Mesenteric fat pad (tissue), 1 donor: ENCODE measurements at places on chromosomes 1 and 21. TPM values are rescaled to one million over a fixed set of nuclear protein-coding genes. Genes with fewer than 3 reads are reported as not detected.

DNA sequence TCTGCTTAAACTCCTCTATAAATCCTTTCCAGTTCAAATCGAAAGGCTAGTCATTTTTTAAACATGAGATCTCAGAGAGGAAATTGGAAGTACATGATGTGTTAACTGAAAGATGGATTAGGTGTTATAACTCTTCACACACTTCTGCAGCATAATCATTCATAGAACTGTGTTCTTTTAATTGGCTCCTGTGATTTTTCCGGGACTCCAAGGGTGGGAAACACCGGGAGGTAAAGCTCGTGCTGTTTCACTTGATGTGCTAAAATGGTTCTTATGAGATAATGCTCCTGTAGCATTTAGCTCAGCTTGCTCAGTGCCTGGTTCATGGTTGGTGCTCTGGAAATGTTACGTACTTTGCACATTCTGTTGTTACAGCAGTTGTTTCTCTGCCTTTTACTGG lies 40.2 kb downstream of the CC2D1B start:
- no peak for DNase-seq

GRCh38 chr1:119617751-119618691 lies 30.0 kb downstream of the ZNF697 start:
- DNase-seq: no peak

DNA sequence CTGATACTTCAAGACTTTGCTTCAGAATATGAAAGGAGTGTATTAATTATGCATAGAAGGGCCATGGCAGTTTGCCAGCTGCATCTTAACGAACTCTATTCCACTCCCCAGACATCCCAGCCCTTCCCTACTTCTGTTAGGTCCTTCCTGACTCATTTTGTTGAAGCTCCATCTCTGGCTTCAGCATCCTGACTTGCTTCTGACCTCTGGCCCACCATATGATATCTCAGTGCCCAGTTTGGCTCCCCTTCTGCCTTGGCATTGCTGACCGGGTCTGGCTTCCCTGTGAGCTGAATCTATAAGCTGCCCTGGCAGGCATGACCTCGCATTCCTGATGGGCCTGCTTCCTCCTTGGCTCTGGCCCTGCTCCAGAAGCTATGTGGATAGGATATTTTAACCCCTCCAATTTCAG lies 27.6 kb upstream of the ARHGAP29 start:
- DNase-seq: no peak

KRTAP22-1 gene
- not detected for total RNA-seq

GRCh38 chr1:198959032-198959431 lies 320.2 kb downstream of the PTPRC start:
- no peak for DNase-seq

SYT2 gene
- total RNA-seq: not detected

E2F2 gene
- 0.29 TPM for total RNA-seq

- DNase-seq: no peak
Measured at GRCh38 chr1:162970021-162970420, 99.1 kb upstream of the RGS4 start.

ZBTB37 gene
- total RNA-seq: 14.5 TPM

- no peak for DNase-seq
Measured at GRCh38 chr1:202292773-202293172, 49.0 kb downstream of the UBE2T start.

SYT14 gene
- not detected for total RNA-seq

GRCh38 chr21:33430858-33431257 lies 27.6 kb downstream of the IFNGR2 start:
- DNase-seq: no peak

- no peak for DNase-seq
Measured at GRCh38 chr1:89615676-89616598, 17.0 kb upstream of the LRRC8C start.

DNA sequence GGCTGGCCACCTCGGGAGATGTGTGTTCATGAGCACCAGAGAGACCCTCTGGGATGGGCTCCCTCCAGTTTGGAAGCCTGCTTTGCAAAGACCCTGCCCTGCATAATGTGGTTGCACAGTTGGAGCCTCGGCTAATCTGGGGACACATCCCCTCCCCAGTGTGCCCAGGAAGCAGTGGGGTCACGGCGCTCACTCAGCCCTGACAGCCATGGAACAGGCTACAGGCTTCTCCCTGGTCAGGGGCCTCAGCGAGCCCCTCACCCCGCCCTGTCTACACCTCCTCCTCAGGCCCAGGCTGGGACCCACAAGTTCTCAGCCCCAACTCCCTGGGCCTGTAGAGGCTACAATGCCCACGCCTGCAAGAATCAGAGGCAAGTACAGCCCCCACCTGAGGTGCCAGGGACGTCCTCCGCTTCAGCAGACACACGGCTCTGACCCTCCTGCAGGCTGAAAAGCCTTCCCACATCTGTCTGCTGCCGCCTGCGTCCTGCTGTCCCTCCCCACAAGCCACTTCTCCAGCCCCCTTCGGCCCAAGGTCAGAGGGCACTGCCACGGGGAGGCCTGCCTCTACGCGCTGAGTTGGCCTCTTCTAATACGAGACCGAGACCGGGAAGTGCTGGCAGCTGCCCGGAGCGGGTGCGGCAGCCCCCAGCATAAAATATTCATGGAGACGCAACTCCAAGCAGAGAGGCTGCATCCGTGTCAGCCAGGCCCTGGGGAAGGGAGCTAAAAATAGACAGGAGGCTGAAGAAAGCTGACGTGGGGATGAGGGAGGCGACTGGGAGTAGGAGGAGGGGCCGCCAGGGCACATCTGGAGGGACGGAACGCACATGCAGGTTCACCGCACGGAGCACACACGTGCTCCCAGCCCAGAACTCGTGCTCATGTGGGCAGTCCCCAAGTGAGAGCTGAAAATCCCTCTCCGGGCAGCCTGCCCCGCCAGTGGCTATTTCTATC lies 15.2 kb upstream of the GPR153 start:
- no peak for DNase-seq

HHIPL2 gene
- total RNA-seq: not detected

OR2T2 gene
- total RNA-seq: not detected

GRCh38 chr21:25638660-25639550 lies at the start of gene JAM2:
Gene JAM2, plus strand, starts transcription at chr21:25639258. Its CDS starts 564 bp downstream, at chr21:25639822.
- peak; percentile 90 for DNase-seq

DNA sequence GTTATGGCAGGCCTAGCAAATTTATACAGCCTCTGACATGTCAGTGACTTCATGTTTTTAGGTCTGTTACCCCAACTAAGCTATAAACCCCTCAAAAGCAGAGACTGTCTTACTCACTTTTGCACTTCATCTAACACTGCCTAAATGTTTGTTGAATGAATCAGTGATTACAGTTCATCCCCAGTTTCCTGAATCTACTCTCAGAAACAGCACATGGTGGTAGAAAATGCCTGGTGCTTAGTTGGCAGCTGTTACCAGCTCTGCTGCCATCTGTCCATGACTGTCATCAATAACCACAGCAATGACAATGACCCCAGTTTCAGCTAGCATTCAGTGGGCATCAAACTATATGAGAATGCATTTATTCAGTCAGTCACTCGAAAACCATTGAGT lies 110.5 kb upstream of the SERBP1 start:
- DNase-seq: no peak

DNA sequence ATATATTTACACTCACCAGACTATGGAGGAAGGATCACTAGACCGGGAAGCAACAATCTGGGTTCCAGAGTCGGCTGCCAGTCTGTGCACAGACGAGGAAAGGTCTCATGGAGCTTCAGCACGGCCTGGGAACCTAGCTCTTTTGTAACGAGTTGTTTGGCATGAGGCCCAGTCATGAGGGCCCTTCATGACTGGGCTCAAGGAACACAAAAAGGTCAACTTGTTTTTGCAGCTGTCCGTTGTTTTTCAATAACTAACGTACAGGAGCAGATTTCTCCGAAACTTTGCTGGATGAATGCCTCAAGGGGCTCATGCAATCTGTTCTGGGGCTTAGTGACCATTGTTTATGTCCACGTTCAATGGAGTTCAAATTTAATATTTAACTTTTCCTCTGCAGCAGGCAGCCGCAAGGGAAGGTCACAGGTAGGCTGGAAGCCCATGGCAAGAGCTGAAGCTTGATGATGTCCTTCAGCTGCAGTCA lies 5.9 kb upstream of the STUM start:
- peak; percentile 47 for DNase-seq

GRCh38 chr1:93851327-93851712 lies 27.7 kb downstream of the DNTTIP2 start:
- DNase-seq: no peak

AXDND1 gene
- total RNA-seq: not detected

CFAP141 gene
- total RNA-seq: not detected

DNA sequence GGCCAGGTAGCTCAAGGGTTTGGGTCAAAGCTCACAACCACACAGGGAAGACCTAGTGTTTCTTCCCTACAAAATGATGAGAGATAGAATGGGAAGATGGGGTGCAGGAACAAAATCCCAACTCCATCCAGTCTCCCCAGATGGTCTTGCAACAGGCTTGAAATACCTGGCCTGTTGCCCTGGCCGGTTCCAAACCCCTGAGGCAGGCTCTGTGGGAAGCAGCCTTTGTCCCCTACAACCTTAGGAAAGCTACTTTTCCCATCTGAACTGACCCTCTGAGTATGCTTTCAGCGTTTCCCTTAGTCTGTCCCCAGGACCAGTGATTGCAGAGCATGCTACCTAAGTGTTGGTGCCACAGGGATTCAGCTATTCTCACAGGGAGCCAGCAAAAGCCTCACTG lies 104.0 kb downstream of the GDAP2 start:
- DNase-seq: no peak

DNA sequence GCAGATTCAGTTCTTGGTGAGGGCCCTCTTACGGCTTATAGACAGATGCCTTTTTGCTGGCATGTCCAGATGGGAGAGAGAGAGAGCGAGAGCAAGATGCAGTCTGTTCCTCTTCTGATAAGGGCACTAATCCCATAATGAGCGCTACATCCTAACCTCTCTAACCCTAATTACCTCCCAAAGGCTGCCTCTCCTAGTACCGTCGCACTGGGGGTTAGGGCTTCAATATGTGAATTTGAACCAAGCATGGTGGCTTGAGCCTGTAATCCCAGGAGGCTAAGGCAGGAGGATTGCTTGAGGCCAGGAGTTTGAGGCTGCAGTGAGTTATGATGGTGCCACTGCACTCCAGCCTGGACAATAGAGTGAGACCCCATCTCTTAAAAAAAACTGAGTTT lies 10.5 kb upstream of the SDE2 start:
- no peak for DNase-seq

DNA sequence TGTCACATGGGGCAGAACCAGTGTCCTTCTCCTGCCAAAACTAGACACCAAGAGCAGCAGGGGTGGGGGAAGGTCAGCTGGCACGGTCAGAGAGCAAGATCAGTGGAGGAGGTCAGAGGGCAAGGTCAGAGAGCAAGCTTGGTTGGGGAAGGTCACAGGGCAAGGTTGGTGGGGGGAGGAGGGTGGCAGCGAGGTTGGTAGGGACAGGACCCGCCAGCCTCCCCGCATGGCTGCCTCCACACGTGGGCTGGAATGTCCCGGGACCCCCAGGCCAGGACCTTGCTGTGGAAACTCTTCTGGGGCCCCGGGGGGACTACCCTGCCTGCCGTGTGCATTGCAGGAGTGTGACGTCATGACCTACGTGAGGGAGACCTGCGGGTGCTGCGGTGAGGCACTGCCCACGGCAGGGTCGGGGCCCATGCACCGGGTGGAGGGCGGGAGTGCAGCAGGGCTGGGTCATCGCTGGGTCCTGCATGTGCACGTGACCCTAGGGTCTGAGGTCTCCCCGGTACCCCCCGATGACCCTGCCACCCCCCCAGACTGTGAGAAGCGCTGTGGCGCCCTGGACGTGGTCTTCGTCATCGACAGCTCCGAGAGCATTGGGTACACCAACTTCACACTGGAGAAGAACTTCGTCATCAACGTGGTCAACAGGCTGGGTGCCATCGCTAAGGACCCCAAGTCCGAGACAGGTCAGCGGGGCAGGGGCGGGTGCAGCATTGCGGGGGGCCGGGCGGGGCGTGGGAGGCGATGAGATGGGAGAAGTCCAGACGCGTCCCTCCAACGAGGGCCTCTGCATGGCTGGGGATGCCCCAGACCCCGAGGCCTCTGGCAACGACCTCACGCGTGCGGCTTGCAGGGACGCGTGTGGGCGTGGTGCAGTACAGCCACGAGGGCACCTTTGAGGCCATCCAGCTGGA lies 27.3 kb downstream of the COL6A2 start:
- peak; percentile 85 for DNase-seq
